ENCODE measurements at places on chromosomes 13 and 19.

DNA sequence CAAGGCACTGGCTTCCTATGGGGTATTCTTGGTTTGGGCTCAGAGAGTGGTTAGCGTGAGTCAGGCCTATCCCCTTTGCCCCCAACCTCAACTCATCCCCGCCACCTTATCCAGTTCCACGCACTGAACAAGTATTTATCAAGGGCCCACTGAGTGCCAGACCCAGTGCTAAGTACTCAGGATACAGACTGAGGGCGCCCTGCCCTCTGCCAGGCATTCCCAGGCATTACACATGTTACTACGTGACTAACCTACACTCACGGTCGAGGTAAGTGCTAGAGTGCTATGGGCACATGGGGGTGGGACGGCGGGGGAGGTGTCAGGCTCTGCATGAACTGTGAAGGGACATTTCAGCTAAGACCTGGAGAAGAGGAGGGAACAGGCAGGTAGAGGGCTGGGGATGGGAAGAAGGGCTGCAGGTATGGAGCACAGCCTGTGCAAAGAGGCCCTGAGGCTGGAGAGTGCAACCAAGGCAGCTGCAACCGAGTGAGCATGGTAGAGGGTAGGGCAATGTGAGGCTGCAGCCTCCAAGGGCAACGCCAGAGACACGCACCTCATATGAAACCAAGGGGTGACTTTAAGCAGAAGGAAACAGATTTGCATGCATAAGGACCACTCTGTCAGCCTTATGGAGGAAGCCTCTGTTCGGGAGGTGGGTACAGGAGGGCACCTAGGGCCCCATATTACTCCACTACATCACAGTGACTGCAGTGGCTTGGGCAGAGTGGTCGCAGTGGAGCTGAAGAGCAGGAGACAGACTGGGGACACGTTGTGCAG, 22.5 kb downstream of the DHRS12 start:
- DNase-seq = no peak

DNA sequence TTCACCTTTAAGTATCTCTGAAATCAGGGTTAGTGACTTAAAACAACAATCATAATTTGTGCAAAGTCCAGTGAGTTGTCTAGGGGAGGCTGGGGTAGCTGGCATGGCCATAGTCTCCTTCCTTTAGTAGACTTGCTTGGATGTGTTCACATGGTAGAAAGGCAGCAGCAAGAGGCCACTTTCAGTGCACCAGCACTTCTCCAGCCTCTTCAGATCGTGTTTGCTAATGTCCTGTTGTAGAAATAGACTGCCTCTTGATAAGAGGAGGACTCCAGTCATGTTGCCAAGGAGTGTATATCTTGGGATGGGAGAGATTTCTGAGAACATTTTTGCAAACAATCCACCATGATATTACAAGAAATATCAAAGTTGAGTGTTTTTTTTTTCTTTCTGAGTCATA, 22.9 kb downstream of the WDFY2 start:
- no peak for DNase-seq

DNA sequence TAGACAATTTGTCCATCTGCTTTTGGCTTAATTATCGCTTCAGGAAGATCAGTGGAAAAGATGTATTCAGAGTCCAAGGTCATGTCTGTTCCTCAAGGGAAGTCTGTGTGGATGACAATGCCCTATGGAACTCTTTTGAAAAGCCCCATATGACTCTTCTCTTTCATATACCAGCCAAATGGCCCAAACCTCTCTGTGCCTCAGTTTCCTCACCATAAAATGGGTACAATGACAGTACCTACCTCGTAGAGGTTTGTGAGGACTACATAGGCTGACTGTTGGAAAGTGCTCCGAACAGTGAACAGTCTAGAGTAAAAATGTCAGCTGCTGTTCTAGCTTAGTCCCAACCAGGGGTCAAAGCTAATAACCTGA, 104.6 kb downstream of the COL4A2 start:
- DNase-seq = peak; percentile 25

GRCh38 chr19:49347191-49347590, 12.0 kb downstream of the CD37 start:
- no peak for DNase-seq

DNA sequence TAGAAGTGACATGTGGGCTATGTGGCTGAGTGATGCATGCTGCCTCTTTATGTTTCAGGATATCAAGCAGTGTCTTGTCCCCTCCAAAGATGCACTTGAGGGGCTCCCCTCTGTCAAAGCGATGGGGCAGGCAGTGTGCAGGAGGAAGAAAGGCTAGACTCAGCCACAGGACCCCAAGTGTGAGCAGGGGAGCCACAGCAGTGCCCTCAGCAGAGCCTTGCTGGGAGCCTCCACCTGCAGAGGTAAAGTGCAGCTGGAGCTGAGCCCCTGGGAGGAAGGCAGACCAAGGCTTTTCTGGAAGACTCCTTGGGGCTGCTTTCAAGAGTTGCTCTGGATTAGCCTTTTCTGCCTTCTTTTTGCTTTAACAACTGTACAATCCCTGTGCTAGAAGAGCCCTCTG, 247.3 kb downstream of the DLEU7 start:
- DNase-seq = no peak

DNA sequence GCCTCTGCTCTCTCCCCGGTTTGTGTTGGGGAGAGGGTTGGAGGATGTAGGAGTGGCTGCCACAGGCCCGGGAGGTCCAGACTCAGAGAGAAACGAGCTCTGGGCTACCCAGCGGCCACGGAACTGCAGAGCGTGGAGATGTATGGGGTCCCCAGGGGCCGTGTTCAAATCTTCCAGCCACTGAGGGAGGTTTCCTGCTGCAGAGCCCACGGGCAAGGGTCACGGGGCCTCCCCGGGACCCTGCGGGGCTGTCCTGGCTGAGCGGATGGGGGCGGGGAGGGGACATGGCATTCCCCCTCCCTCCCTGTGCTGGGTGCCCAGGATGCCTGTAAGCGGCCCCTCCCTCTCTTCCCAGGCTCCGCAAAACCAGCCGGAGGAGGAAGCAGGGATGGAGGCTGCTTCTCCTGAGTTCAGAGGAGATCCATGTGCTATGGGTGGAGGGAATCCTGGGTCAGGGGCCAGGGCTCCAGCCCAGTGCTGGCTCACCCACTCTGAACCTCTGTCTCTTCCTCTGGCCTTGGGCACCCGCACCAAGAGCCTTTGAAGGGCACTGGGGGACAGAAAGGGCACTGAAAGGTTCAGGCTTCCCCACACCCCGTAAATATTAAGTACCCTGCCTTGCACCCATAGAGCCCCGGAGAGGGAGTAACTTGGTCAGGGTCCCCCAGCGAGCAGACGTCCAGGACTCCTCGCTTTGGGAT, 22.6 kb downstream of the SMIM24 start:
- DNase-seq = peak; percentile 69

- no peak for DNase-seq
Observed at GRCh38 chr13:106499896-106500295, 35.6 kb downstream of the EFNB2 start.

- no peak for DNase-seq
Observed at GRCh38 chr19:33256261-33256660, 30.6 kb upstream of the SLC7A10 start.

- no peak for DNase-seq
Observed at GRCh38 chr19:3359919-3360420, 6.4 kb upstream of the NFIC start.

DNA sequence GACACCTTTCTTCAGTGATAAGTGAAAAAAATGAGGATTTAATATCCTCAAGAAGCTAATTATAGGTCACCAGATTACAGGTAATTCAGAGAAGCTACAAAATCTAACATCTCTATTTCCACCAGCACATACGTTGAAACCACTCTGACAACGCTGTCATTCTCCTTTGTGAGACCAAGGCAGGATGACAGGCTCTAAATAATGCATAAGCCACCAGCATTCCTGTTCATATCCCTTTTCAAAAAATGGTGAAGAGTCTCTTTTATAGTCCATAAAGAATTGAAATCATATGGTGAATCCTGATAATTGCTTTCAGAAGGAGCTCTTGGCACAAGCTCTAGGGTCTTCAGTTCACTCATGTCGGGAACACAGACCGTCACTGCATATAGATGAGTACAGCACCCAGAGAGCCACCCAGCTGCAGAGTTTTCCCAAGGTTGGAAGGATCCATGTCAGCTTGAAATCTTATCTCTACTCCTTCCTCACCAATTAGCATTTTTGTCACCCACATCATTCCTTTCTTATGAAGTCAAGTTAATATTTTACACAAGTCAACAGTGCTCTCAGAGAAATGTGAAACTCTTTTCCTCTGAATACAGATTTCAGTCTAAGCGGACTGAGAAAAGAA, 431.4 kb downstream of the TBC1D4 start:
- DNase-seq = no peak

GRCh38 chr13:105087945-105088344, 1447.5 kb downstream of the EFNB2 start:
- DNase-seq = no peak

- DNase-seq = no peak
Observed at GRCh38 chr13:105627270-105627669, 908.2 kb downstream of the EFNB2 start.

GRCh38 chr19:46913852-46914430, 53.1 kb downstream of the ARHGAP35 start:
- no peak for DNase-seq

GRCh38 chr19:54959840-54960239, 6.3 kb upstream of the NLRP2 start:
- no peak for DNase-seq

GRCh38 chr13:106815545-106815944, 247.6 kb upstream of the ARGLU1 start:
- DNase-seq = no peak

- DNase-seq = no peak
Observed at GRCh38 chr13:22454586-22454985, 726.2 kb upstream of the SGCG start.

GRCh38 chr19:13302526-13303270, 152.5 kb downstream of the IER2 start:
- DNase-seq = no peak

DNA sequence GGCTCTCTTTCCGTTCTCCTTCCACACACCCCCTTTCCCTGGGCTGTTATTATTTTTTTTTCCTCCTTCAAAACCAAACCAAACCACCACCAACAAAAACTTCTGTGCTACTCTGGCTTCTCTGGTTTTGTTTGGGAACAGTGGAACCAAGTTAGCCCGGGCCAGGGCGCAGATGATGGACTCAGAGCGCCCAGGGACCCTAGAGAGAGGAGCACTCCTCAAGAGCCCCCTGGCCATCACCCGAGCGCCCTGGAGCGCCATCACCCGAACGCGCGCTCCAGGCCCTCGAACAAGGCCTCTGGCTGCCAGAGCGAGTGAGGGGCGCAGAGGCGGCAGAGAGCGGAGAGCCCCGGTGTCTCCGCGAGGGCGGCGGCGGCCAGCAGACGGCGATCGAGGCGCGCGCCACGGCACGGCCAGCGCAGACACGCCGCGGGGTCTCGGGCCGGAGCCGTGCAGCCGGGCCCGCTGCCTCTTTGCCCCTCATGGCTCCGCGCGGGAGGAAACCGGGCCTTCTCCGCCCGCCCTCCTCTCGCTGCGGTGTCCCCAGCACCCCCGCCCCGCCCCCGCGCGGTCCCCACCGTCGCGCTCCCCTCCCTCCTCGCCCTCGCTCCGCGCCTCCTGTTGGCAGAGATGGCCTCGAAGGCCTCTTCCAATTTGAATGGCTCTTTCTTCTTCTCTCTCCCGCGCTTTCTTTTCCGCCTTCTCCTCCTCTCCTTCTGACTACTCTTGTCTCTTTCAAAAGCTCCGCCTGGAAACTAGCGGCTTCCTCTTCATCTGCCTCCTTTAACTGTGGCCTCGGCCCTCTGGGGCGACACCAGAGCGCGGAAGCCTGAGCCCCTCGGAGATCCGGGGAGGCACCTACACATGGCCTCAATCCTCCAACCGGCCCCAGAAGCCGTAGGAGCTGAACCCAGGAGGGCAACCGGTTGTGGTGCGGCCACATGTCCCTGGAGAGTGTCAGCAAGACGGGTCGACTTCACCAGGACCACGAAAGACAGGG, 4.1 kb upstream of the SOX1 start:
- no peak for DNase-seq

- DNase-seq = no peak
Observed at GRCh38 chr13:98144801-98145350, 2.0 kb downstream of the FARP1 start.

GRCh38 chr13:110329258-110329657, 22.2 kb downstream of the COL4A2 start:
- peak; percentile 10 for DNase-seq

GRCh38 chr13:25112695-25113255, 16.8 kb downstream of the PABPC3 start:
- DNase-seq = no peak

DNA sequence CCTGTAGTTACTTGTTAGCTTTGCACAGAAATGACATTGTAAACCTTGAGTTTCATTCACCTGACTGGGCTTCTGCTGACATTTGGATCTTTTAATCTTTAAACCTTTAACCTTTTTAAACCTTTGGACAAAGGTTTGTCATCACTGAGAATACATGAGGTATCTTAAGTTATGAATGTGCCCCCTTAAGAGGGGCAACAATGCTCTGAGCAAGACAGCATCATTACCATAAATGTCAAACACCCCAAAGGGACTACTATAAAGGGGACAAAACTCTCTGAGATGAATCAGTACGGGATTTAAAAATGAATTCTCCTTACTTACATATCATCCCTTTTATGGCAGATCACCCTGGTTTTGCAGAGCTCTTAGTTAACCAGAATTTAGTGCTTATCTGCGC, 203.3 kb downstream of the COG6 start:
- no peak for DNase-seq

- peak; percentile 49 for DNase-seq
Observed at GRCh38 chr13:114109641-114110041, 22.8 kb downstream of the RASA3 start.

DNA sequence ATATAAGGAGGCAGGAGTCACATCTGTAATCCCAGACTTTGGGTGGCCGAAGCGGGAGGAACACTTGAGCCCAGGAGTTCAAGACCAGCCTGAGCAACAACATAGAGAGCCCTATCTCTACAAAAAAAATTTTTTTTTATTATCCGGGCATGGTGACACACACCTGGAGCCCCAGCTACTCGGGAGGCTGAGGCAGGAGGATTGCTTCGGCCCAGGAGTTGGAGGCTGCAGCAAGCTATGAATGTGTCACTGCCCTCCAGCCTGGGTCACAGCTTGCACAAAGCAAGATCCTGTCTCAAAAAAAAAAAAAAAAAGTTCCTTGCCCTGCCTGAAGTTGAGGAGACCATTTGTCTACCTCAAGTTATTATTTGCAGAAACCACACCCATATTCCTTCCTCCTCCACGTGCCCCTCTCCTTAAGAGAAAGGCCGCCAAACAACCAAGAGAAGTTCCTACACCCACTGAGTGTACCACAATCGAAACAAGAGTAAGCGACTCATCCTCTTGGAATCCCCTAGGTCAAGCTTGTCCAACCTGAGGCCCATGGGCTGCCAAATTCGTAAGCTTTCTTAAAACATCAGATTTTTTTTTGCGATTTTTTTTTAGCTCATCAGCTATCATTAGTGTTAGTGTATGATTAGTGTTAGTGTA, 2.2 kb downstream of the ABCC4 start:
- no peak for DNase-seq

- DNase-seq = peak; percentile 92
Observed at GRCh38 chr19:3404324-3405260, 38.2 kb downstream of the NFIC start.
